ENCODE measurements at places on chromosomes 7 and 10.

DNA sequence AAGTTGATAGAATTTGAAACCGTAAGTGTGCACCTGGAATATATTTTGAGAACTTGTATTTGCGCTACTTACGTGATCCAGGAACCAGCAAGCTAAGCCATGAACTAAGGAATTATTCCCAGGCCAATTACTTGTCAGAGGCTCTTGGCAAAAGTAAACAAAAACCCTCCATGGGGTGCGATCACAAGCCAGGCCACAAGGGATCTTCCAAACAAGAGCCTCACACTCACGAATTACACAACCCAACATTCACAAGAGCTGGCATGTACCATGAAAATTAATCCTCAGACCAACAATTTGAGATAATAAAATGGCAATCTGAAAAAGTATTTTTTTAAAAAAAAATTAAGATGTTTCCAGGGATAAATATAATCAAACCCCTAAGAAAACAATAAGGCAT lies 467.0 kb upstream of the AKR1E2 start:
- DNase-seq, result no peak

DNA sequence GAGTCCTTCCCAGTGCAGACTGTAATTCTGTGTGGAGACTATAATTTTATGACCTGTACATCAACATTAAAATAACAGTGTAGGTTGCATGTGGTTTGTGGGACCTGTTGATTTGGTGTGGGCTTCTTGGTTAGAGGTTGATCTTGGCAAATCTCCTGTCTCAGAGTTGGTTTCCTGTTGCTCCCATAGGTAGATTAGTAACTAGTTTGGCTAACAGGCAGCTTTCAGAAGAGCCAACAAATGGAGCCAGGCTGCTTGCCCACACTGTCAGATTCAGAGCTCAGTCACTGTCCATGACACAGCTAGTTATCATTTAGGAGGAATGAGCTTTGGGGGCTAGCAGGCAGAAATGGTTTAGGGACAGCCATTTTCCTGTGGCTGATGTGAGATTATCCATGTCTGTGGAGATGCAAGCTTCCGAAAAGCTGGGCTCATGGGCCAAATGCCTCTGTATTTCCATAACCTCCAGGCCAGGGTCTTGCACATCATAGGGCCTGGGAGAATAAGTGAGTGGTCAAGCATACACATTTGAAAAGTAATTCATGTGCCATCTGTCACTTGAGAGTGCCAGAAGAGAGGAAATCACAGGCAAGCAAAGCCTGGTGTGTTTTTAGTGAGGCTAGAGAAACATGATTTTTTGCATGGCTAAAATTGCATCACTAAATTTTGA lies 33.4 kb downstream of the CCM2 start:
- no peak for DNase-seq

DNA sequence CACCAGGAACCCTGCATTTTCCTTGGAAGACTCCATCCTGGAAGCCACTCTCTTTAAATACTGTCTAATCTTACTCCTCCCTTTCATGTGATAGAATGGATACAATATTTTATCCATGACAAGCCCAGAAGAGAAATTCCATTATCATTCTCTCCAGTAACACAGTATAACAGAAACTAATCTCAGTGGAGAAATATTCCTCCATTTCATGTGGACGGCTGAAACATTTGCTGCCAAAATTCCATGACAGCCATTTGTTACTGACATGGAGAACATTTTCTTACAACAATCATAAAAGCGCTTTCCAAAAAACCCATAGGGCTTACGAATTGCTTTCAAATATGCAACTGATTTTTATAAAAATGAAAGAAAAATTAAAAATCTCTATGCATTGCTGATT lies 392.8 kb upstream of the KLF6 start:
- DNase-seq, result no peak

GRCh38 chr7:141456298-141456697 lies 94.9 kb upstream of the AGK start:
- DNase-seq, result no peak

DNA sequence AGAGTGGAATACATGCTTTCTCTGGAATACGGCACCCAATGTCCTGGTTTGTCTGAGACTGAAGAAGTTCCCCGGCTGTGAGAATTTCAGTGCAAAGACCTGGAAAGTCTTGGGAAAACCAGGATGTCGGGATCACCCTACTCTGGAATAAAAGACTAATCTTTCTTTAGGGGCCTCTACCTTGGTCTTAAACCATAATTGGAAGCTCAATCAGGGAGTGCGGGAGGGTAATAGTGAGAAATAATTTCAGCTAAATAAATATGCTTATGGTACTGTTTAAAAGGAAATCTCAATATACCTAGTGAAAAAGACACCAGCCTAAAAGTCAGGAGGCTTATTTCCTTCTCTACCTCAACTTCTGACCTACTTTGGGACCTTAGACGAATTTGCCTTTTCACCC lies 236.1 kb upstream of the GLI3 start:
- DNase-seq, result no peak

GRCh38 chr10:129385600-129385999 lies 81.4 kb upstream of the MGMT start:
- no peak for DNase-seq
